ENCODE measurements at places on chromosomes 12 and 14.

GRCh38 chr12:46453428-46453827, 80.9 kb upstream of the SLC38A2 start:
- no peak for DNase-seq

GRCh38 chr12:64635356-64635998, 25.2 kb downstream of the RASSF3 start:
- no peak for DNase-seq

- no peak for DNase-seq
Measured at GRCh38 chr12:42606471-42606870, 16.9 kb upstream of the PRICKLE1 start.

GRCh38 chr12:88566430-88566829, 13.8 kb downstream of the KITLG start:
- no peak for DNase-seq

DNA sequence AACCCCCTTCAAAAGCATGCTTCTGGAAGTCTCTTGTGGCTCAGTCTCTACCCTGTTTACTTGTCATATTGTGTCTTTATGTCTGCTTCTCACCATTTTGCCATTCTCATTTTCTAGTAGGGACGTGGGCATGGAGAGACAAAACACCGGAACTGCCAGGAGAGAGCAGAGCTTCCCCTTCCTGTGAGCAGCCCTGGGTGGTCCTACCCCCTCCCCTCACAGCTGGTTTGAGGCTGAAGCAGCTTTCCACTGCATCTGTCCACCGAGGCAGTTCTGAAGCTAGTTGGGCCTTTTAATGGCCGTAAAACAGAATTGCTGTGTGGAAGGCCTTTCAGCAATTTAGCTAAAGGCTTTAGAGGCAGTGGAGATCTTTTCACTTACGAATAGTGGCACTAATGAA, 77.0 kb downstream of the PELI2 start:
- no peak for DNase-seq

DNA sequence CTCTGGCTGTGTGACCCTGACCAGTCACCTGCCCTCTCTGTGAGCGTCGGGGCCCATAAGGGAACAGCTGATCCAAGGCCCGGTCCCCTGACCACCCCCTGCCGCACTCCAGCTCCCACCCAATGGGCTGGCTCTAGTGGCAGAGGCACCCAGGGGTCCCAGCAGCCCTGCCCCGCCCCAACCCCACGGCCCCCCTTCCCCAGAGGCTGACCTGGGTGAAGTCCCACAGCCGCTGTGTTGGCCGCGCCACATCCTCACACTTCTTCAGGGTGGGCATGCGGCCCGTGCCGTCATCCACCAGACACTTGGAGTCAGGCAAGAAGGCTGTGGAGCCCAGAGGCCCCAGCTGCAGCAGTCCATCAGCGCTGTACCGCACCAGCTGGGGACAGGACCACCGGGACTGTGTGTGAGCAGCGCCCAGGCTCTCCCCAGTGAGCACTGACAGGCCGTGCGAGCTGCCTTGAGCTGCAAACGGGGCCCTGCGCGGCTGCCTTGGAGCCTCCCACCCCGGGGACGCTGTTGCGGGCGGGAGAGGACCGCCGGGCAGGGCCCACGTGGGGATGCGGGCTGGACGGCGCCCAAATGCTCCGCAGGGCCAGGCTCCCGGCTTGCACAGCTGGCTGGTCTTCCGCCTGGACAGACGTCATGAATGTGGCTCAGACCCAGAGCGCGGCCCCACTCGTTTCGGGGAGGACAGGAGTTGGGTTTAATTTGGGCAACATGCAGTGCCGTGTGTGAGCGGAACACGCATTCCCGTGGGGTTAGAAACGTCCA, 53.5 kb downstream of the NOC4L start:
- DNase-seq = no peak

DNA sequence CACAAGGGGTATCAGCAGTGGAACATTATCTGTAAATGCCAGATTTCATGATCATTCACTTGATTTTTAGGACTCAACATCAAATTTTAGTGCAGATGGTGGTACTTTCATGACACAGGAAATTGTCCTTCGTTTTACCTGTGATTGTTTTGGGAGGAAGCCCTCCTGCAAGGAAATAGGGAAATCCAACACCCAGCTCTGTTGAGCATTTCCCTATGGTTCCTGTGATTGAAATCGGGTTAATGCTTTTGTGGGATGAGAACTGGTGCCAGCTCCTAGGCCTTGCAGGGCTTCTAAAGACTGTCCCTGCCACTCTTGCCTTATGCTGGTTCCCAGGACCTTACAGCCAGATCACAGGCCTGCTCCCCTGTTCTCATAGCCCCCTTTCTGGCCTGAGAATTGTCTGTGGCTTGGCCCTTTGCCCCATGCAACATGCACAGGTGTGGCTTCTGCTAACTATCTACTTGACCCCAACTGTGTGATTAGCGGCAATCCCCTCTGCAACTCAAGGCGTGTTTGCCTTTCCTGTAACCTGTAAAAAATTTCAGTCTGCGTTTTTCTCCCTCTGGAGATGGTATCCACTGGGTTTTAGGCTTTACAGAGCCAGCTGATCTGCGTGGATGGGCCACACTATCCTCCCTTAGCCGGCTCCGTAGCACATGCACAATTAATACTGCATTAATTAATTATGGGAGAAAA, 112.5 kb downstream of the ETV6 start:
- no peak for DNase-seq
